ENCODE measurements at places on chromosomes 1 and 21. TPM values are rescaled to one million over a fixed set of nuclear protein-coding genes. Genes with fewer than 3 reads are reported as not detected.

Gene FCRL6
- total RNA-seq, result 1.5 TPM

Gene CYP4A11
- total RNA-seq, result not detected

Gene SH3GLB1
- total RNA-seq, result 41.4 TPM

Gene TMED5
- 65.1 TPM for total RNA-seq

Gene IGSF9
- 1.2 TPM for total RNA-seq

Gene PADI1
- total RNA-seq, result 0.47 TPM

DNA sequence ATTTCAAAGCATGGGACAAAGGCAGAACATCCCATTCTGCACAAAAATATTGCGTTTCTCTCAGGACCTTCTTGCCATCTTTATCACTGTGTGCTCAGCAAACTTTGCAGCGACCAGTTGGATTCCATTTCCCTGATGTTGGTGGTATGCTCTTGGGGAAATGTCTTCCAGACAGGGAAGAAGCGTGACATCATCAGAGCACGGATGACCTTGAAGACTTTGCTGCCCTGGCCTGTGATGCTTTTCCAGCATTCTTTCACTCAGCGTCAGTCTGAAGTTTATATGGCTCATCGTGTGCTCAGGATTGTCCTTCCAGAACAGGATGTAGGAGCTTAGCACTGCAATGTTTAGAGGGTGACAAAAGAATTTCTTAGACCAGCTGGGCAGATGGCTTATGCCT is 131.4 kb upstream of the F3 start:
- peak; percentile 57 for DNase-seq

GRCh38 chr1:204967451-204967850 is 75.6 kb upstream of the CNTN2 start:
- DNase-seq, result no peak

DNA sequence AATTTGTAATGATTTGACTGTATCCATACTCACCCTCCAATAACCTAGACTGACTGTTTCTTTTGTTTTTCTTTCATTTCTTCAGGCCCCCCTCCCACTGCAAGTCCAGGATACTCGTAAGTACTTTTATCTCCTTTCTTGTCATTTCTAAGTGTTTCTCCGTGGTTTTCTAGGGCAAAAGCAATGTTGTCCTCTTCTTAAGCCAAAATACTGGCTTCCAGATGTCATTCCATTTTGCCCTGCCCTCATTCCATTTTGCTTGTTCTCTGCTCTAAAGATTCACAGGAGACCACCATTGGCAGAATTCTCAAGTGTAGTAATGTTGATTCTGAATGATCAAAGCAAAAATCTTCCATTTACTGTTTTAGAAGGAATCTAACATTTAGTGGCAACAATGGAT is 152.8 kb upstream of the UBE2U start:
- no peak for DNase-seq

DNA sequence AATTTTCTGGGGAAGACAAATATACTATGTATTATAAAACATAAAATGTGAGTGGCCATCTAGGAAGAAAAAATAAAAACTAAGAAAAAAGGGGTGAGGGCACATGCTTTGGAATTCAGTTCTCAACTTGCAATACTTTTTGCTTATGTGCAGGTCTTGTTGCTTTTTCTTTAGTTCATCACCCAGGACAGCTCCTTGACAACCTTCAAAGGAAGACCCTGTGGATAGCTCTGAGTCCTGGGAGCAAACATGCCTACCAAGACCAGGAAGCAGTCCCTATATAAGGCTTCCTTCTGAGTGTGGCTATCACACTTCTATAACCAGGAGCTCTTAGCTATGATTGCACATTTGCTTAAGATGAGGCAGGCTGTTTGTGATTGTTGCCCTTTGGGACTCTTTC is 78.0 kb downstream of the WDR64 start:
- no peak for DNase-seq

DNA sequence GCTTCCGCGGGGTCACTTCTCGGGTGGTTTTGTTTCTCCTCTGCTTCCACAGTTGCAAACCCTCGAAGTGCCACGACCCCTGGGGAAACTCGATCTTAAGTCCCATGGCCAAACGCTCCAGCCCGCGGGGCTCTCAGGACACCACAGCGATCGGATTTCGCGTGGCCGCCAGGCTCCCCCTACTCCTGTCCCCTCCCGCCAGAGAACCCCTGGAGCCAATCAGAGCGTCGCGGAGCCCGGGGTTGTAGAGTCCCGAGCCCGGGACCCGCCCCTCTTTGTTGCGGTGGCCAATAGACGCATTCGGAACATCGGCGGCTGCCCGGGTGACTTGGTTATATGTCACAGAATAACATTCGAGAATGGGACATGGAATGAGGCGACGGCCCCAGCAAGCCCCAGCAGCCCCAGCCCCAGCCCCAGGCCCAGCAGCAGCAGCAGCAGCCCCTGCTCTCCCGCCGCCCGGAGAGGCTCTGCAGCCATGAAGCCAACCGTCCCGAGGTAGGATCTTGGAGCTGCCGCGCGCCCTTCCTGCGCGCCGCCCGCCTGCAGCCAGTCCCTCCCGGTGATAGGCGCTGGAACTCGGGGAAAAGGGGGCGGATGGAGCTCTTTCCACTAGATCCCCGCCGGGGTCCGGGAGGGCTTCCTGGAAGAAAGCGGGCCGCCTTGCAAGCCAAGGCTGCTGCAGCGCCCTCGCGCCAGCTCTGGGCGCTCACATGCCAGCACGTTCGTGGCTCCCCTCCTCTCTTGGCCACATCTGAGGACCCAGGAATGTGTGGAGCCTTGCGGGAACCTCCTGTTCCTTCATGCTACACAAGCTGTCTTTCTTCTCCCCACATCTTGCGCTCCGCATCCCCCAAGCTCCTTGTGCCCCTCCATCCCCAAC is at the start of gene VASH2:
Gene VASH2 (plus strand): TSS at position 299 of the 883 bp plus-strand sequence. CDS start 1,002 bp downstream, outside the sequence.
- DNase-seq, result peak; percentile 71

- DNase-seq, result no peak
Observed at GRCh38 chr1:86149591-86149990, 7.0 kb downstream of the COL24A1 start.

- DNase-seq, result no peak
Observed at GRCh38 chr1:27306892-27307761, 14.8 kb upstream of the TMEM222 start.

DNA sequence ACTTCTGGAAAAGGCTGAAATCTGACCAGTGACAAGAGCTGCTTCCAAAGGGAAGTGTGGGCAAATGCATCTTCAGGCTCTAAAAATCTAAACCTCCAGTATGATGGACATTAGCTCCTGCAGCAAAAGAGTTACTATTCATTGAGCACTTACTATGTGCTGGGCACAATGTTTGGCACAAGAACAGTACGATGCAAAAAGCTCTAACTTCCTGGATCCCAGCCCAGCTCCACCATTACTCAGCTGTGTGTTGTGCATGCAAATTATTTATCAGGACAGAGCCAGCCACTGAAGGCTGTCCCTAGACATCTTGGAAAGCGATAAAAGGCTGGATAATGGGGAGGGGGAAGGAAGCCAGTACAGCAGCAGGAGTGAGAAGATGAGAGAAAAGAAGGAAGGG is 143.5 kb downstream of the ELAVL4 start:
- DNase-seq, result no peak

DNA sequence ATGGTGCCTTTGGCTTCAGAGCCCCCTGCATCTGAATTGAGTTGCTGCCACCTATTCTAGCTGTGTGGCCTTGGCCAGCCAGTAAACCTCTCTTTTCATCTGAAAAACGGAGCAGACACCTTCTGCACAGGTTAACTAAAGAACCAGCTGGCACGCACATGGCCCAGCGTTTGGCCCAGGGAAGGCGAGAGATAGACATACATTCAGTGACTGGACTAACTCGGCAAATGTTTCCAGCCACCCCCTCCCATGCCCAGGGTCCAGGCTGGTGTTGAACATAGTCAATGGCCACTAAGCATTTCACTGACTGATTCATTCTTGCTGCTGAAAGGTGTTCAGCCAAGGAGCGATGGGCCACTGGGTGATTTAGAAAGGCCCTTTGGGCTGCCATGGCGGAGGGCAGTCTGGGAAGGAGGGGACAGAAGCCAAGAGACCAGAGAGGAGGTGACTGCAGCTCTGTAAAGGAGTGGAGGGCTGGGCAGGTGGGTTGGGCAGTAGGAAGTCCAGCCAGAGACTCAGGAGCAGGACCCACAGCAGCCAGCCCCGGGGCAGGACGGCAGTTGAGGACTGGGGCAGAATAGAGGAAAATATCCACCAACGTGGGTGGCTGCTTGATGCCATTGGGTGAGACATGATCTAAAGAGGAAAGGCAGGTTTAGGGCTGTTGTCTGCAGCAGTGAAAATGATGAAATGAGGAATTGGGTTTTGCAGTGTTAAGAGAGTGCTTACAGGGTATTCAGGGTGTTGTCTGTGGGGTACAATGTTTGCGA is 184.3 kb downstream of the HIVEP3 start:
- no peak for DNase-seq

DNA sequence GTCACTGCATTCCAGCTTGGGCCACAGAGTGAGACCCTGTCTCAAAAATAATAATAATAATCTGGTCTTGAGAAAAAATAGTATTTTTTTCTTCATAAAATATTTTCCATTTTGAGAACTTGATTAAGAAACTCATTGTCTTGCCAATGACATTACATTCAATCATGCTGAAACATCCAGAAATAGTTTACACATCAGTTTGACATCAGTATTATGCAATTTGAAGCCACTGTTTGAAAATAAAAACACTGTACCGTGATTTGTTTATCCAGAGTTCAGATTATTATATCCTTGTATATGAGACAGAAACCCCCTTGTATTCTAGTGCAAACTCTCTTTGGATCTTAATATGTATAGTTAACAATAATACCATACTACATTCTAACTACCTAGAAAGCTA is 6.9 kb downstream of the FMO2 start:
- no peak for DNase-seq

DNA sequence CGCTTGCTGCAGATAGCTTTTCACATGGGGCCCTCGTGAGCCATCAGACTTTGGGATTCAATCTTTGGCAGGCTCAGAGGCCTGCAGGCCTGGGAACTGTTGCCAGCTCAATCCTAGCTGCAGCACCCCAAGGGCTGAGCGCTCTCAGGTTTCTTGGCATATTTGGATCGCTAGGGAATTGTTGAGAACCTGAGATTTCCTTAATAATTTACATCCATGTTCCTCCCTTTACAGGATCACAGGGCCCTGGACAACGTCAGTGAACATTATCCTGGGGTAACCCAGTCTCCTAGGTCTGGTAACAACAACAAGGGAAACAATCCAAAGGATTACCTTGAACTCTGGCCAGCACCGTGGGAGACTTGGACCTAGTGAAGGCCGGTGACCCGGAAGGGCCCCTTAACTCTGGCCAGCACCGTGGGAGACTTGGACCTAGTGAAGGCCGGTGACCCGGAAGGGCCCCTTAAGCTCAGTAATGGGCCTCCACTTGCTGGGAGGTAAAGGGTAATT is 49.3 kb upstream of the NEK2 start:
- no peak for DNase-seq
